Omental fat pad (tissue), 4 donors: ENCODE measurements at places on chromosomes 7 and 10.

DNA sequence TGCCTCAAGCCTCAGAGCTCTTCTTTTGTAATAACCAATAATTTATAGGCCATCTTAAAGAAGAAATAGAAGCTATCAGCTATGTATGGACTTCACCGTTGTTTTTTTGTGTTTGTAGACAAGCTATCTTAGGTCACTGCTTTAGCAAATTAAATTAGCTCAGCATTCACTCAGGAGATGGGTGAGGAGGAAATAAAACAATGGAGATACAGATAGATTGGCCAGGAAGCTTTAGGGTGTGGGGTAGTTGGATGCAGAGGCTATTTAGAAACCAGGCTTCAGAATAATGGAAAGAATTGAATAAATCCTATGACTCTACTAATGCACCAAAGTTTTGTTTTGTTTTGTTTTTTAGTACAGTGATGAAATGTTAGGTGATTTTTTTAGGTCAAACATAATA is 66.1 kb downstream of the MDFIC start:
- DNase-seq, result no peak

DNA sequence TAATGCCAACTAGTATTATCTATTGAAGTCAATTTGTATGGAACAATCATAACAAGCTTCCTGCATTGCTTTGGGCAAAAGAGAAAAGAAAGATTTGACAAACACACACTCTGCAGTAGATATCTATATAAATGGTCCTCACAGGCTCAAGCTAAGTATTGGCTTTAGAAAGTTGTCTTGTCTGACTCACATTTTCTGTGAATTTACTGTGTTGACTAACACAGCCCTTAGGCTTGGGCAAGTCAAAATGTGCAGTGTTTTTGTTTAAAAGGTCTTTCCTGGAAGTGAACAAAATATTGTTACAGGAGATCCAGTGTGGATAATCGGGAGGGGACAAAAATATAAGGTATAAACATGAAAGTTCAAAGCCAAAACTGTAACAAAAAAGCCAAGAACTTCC is 194.4 kb downstream of the RELN start:
- no peak for DNase-seq

- peak; percentile 75 for DNase-seq
Observed at GRCh38 chr7:74658178-74659004, 873 bp downstream of the GTF2I start.

DNA sequence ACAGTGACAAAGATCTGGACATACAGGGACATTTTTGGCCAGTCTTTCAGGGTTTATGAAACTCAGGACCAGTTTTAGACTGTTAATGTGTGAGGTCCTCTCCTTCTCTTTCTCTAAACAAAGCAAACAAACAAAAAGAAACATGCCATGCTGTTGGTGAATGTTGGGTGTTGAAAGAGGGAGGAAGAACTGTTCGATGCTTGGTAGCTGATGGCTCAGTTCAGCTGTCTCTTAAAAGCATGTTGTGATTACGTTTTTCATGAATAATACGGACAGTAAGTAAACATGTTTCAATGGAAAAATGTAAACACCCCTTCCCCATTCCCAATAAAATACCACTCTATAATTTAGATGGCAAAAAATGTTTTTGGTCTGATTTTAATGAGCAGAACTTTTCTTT is 219.1 kb downstream of the SEC23IP start:
- no peak for DNase-seq

- DNase-seq, result no peak
Observed at GRCh38 chr10:69860271-69860670, 58.6 kb downstream of the COL13A1 start.

- no peak for DNase-seq
Observed at GRCh38 chr10:17365402-17365801, 89.0 kb downstream of the ST8SIA6 start.

- no peak for DNase-seq
Observed at GRCh38 chr7:27921081-27921836, 181.3 kb downstream of the TAX1BP1 start.

DNA sequence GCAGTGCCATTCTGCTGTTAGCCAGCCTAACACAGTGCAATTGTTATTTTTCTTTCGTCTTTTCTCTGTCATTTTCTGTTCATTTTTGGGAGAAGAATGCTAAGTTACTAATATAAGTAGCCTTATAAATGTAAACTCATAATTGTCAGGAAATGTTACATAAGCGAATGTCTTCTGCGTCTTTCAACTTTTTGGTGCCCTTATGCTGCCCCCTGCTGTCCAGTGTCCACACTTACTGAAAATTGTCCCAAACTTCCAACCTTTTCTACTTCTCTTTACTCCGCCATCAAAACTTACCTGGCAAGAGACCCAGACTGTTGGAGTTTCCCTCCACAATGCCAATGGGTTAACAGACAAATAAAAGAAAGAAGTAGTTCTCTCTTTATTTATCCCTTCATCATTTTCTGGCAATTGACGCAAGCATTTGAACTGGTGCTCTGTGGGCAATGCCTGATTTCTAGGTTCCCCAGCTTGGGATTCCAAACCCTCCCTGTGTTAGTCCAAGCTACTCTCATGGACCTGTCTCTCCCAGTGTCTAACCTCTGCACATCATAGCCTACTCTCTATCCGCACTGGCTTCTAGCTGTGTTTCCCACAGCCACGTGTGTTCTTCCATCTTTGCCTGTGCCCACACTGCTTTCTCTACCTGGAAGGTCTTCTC is 21.0 kb upstream of the EPC1 start:
- peak; percentile 38 for DNase-seq

GRCh38 chr7:83468251-83468739 is 180.6 kb downstream of the SEMA3E start:
- DNase-seq, result peak; percentile 76

GRCh38 chr10:93599778-93600177 is 1.3 kb downstream of the RBP4 start:
- no peak for DNase-seq

DNA sequence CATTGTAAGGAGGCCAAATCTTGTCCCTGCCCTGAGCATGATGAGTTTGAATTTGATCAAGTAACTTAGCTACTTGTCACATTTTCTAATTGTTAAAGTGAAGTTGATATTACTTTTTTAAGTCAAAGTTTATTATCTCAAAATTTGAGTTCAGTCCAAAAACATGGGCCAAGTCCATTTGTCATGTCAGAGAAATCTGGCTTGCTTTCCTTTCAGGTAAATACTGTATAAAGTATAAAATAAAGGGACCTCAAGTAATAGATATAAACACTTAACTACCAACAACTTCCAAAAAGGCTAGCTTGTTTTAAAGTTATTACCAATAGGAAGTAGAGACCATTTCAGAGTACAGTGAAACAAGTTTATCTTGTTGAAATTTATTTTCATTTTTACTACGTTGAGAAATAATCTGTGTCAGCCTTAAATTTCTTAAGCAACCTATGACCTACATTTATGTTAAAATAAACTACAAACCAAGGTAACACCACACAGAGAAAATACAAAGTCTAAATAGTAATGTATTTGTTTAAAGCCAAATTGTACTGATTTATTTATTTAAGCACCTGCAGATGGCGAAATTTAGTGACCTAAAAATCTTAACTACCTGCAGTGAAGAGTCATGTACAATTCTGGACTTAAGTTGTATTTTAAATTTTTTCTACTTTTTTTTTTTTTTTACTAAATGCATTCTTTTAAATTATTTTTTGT is 36.5 kb downstream of the FHIP2A start:
- DNase-seq, result no peak

DNA sequence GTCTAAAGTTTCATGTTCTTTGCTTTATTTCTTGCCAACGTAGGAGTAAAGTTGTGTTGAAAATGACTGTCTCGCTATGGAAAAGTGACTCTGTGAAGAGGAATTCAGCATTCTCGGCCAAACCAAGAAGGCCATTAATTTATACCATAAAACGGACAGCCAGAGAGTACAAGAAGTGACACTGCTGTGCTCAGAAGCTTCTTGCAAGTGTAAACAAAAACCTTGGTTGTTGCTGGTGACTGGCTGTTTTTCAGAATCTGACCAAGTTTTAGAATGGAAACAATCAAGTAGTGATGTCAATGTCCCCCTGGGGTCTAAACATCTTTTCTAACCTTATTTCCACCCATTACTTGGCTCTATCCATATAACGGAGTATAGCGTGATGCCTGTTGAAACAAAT is 201.9 kb downstream of the INHBA start:
- no peak for DNase-seq

DNA sequence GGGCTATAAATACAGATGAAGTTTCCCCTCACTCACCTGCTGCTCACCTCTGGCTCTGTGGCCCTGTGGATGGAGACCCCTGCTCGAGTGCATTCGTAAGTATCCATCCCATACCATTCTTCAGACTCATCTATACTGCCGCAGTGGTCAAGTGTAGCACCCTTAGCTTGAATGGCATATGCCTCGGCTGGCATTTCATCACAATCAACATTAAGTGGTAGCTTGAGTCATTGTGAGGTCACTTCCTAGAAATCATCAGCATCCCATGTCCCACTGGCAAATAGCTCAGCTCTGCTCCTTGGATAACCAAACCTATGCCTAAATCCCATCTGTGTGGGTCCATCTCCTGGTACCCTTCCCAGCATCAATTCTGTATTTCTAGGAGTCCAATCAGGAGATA is 38.2 kb downstream of the MDH2 start:
- no peak for DNase-seq

DNA sequence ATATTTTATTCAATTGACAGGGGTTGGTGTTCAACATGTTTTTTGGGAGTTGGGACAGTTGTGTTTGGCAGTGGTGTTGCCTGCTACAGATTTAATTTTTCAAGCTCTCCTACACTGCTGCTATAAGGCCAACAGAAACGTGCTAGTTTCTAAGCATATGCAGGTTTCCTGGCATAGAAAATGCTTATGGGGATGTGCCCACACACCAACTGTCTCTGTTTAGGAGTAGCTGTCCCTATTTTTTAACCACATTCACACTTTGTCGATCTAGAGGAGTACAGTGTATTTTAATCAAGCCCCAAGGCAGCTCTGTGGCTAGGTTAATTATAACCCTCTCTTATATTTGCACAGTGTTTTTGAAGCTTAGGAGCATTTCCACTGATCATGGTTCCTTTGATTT is 28.6 kb downstream of the TMEM178B start:
- no peak for DNase-seq

DNA sequence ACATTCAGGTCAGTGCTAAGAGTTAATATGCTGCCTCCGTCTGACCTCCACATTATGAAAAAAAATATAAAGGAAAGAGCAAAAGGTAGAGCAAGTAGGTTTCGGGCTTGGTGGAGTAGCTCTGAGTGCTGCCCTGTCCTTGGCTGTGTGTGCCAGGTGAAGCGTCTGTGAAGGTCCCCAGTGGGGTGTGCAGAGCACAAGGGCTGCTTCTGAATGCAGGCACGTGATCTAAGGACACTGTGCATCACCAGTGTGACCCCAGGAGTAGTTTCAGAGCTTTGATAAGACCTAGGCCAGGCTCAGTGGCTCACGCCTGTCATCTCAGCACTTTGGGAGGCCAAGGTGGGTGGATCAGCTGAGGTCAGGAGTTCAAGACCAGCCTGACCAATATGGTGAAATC is 36.0 kb downstream of the KLF6 start:
- no peak for DNase-seq

GRCh38 chr7:106463851-106464611 is 179.2 kb upstream of the NAMPT start:
- DNase-seq, result no peak

GRCh38 chr7:50555594-50556140 is 9.5 kb downstream of the DDC start:
- no peak for DNase-seq

- DNase-seq, result no peak
Observed at GRCh38 chr7:36360244-36360643, 29.4 kb upstream of the ANLN start.

DNA sequence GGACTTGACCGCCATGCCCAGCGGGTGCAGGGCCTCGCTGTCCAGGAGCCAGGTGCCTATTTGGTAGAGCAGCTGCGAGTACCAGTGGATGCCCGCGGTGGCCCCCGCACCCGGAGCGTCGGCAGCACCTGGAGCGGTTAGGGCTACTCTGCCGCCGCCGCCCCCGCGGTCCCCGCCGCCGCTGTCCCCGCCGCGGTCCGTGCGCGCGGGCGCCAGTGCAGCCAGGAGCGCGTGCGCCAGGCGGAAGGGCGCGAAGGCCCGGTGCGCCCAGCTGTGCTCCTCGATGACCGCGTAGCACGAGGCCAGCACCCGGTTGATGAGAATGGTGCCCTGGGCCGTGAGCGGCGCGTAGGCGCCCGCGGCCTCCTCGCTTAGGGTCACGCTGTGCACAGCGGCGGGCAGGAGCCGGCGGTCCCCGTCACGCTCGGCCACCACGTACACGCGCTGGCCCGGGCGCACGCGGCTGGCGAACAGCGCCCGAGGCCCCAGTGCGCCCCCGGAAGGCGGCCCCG is 9.3 kb downstream of the SHH start:
- no peak for DNase-seq

- DNase-seq, result no peak
Observed at GRCh38 chr10:98623176-98623575, 176.4 kb upstream of the HPS1 start.

DNA sequence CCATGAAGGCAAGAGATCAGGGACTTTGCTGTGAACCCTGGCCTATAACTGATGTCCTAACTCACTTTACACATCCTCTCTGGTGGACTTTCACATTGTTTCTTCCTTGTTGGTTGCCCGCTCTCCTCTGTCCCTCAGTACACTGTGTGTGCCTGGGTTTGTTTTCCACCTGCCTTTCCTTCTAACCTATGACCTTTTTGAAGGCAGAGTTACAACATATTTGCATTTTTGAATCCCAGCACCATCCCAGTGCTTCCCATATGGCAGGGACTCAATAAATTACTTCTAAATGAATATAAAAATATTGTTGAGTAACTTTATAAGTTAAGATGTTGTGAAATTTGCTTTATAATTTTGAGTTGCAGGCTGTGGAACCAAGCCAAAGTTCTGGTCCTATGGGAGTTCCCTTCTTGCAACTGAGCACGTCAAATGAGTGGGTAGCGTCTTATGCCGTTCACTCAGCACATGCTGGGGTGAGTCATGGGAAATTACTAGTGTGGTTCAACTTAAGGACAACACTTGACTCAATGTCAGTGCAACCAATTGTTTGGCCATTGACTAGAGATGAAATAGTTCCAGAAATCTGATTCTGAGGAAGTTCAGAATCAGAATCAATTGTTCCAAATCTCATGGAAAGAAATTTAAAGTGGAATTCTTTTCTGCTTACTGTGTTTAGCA is 250.9 kb downstream of the TWIST1 start:
- peak; percentile 70 for DNase-seq

- no peak for DNase-seq
Observed at GRCh38 chr10:120318862-120319261, 138.2 kb upstream of the PLPP4 start.

DNA sequence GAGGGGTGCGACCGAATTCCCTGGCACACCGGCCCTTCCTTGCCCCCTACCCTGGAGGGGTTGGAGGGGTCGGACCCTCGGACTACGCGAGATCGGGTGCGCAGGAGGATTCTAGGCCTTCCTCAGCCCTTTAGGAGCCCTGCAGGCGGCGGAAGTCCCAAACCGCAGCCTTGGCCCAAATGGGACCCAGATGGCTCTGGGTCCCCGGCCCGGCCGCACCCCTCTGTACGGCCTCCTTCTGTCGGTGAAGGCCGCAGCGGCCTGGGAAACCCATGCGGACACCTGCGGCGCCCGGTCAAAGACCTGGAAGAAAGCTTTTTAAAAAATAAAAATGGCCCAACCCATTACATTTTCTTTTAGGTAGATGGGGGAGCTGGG is 2.4 kb upstream of the VAX1 start:
- DNase-seq, result no peak
